Thoracic aorta (tissue), 2 donors: ENCODE measurements at places on chromosomes 6 and 20.

DNA sequence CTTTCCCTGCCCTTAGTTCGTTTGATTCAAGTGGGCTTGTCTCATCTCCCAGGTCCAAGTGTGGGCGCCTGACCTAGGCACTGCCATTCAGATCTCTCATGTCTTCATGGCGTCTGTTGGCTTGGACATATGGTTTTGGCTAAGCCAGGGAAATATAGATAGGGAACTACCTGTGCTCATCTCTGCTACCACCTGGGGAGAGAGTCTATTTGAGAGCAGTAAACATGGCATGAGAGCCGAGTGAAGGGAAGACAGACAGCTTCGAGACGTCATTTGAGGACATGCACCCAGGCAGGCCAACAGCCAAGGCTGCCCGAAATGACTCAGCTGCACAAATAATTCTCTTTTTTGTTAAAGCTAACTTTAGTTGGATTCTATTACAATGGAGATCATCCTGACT, 370.7 kb upstream of the AGPAT4 start:
- DNase-seq = no peak

DNA sequence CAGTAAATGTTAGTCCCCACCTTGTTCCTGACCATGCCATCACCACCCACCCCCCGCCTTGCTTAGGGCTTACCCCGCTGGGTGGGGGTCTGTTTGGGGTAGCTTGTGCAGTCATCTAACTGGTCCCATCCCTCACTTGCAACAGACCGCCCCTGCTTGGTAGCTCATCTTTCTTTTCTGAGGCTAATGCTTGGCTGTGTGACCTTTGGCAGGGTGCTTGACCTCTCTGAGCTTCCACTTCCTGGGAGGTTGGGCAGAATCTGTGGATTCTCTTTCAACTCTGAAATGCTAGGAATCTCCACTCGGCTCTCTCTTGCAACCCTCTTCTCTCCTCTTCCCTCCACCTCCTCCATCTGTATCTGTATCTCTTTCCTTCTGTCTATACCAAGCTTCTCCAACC, 70.4 kb downstream of the SLC2A10 start:
- DNase-seq = no peak

GRCh38 chr6:13992417-13993055, 67.8 kb downstream of the RNF182 start:
- DNase-seq = no peak

DNA sequence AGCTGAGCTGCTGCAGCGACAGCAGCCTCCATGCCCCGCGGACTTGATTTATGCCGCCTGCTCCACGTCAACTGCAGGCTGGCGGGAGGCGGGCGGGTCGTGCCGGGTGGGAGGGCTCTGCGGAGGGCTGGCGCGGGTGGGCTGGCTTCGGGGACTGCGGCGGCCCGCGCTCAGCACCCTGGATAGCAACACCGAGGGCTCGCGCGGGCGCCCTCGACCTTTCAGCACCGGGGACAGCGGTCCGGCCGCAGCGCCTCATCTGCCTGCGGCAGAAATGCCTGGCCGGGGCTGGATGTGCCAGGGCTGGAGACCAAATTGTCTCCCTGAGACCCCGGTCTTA, 792 bp downstream of the SNAP25 start:
- peak; percentile 16 for DNase-seq

GRCh38 chr20:33351696-33352095, 49.6 kb downstream of the CDK5RAP1 start:
- no peak for DNase-seq

GRCh38 chr20:58078741-58079522, 149.5 kb downstream of the ANKRD60 start:
- no peak for DNase-seq

DNA sequence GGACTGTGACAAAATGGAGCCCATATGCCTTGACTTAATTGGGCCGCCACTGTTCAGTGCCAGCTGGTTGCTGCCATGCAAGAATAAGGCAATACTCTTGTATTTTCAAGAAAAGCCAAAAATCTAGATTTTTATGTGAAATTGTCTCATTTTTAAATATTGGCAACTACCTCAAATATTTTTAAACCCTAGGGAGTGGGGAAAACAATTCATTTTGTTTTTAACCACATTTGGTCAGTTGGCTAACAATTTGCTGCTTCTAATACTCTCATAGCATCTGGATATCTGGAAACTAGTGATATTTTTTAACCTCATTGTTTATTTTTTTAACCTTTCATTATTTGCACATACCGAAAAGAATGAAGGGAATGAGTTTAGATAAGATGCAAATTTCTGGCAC, 91.0 kb downstream of the EYA2 start:
- no peak for DNase-seq
